Myocyte (in vitro differentiated cells): ENCODE measurements at places on chromosomes 12 and 14.

DNA sequence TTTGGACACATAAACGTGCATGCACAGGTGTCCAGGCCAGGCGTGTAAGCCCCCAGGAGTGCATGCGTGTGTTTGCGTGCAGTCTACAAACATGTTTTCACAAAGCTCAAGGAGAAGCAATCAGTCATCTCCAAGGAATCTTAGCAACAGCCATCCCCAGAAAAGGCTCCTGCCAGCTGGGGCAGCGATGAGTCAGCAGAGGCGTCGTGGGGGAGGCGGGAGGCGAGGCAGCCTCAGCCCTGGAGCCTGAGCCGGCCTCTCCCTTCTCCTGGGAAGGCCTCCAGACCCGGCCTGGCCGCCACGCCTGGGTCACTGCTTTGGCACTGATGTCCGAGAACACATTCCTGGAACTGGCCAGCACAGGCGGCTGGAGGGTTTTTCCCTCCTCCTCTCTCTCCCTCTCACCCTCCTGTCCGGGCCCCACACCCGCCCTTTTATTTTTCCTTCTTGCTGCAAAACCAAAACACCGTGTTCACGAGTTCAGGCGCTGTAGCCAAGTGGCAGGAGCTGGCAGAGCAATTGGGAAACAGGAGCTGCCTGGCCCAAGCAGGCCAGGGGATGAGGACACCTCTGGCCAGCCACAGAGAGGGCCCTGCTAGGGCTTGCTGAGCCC lies 92.7 kb downstream of the LRRC74A start:
- DNase-seq, result peak; percentile 99

- DNase-seq, result no peak
Measured at GRCh38 chr12:44372259-44372658, 503.9 kb downstream of the NELL2 start.

DNA sequence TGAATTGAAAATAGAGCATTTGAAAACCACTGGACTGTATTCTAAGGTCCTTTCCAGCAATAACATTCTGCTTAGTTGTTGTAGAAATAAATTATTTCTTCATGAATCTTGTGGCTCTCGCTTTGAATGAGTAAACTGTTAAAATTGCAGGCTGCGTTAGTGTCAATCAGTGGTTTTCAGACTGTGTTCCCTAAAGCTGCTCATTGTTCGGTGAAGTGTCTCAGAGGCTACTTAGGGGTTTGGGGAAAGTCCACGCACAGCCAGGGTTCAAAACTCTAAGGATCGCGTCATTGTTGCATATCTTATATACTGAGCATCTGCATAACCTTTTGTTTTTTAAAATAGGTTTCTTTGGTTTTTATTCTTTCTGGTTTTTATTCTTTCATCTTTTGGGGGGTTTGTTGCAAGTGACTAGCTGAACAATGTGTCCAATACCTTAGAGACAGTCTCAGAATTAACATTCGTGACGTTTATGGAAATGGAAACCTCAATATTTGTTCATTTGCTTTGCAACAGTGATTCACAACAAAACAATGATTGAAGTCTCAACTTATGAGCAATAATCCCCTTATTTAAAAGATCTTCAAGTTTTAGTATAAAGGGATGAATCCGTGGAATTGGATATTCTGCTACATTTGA lies 108.1 kb downstream of the TTLL5 start:
- DNase-seq, result peak; percentile 30

GRCh38 chr12:30982413-30982812 lies 55.9 kb downstream of the TSPAN11 start:
- no peak for DNase-seq

DNA sequence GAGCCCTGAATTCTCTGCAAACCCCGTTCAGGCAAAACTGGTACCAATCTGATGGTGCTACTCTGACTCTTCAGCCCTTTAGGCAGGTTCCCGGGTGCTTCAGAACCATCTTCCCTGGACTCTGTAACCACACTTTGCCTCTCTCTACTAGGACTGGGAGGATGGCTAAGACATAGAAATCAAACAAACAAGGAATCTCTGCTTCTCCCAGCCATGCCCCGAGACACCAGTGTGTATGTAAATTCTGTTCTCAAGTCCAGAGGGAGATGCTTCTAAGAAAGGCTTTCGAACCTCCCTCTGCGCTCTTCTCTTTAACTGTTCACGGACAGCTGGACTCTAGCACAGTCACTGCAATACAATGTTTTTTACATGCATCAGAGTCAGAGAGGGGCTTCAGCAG lies 1.9 kb upstream of the KCNK10 start:
- DNase-seq, result no peak

DNA sequence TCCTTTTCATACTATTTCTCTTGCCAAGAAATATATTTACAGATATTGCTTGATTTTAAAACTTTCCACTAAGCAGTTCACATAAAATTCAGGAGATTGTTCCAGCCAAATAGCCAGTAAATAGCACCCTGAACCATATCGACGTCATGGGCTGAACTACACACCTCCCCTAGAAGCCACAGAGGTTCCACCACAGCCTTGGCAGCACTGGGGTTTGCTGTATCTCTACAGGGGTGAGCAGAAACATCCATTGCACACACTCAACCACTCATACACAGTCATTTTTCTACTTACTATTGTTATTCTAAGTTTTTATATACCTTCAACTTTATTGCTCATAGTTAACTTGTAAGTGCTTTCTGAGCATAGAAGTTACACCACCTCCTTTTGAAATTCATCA lies 8.1 kb upstream of the EIF2S3B start:
- DNase-seq, result no peak

DNA sequence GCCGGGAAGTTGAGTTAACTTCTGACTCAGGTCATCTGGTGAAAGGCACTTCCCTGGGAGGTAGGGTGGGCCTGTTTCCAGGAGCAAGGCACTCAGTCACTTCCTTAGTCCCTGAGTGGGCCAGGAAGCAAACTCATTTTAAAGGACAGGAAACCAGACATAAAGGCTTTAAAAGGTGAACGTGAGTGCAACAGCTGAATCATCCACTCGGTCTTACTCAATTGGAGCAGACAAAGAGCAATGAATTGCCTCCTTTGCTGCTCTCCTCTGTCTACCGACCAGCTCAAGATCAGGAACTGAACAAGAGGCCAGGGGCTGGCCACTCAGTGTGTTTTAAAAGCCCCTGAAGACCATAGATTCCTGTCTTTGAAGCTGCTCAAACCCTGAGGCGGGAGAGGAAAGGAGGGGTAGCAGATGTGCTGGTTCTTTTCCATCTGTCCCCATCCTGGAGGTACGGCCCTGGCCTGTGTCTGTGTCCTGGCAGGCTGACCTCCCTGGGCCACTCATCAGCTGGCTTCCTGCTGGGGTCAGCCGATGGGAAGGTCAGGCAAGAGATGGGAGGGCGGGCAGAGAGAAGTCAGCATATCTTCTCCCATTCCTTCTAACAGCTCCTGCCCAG lies 148.9 kb downstream of the PPM1H start:
- no peak for DNase-seq
